NCI-H2227 treated with DMSO at 0.1 percent for 48 hours (cell line): ENCODE measurements at places on chromosomes 3 and 15.
A peak's percentile ranks its signal among the peaks of the same experiment; 100 is the strongest.

GRCh38 chr15:70491201-70491621 is 272.1 kb downstream of the UACA start:
- DNase-seq = no peak

- no peak for DNase-seq
Observed at GRCh38 chr15:39546842-39547241, 34.0 kb upstream of the THBS1 start.

- peak; percentile 74 for DNase-seq
Observed at GRCh38 chr15:73305331-73306211, 63.2 kb downstream of the HCN4 start.

DNA sequence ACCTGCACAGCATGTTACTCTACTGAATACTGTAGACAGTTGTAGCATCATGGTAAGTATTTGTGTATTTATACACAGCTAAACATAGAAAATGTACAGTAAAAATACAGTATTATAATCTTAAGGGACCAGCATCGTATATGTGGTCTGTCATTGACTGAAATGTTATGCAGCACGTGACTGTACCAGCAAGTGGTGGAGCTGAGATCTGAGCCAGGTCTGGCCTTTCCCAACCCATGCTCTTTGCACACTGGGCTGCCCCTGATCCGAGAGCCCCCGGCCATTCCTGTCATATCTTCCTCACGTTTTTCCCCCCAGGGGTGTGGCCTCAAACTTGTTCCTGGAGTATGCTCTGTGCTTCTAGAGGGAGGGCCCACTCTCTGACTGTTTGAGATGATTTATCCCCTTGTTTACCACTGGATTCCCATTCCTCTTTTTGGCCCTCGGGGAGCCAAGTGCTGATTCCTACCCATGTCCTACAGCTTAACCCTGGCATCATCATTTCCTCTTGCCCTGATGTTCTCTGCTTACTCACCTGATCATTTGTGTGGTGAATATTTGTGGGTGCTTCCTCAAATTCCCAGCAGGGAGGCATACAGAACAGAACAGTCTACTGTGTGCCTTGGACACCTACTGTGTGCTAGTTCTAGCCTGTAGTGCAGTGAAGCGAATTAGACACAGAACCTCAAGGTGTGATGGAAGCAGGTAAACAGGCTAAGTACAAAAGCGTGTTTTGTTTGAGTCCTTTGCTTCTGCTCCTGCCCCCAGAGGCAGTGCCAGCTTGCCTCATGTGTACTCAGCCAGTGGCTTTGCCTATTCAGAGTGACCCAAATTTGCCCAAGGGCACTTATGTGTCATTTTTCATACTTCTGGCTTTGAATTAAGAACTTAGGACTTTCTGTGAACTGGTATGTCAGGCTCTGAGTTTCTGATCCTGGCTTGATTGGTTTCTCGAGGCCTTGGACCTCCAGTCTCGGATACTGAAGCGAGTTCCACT is 21.0 kb downstream of the CSRNP1 start:
- DNase-seq = no peak

DNA sequence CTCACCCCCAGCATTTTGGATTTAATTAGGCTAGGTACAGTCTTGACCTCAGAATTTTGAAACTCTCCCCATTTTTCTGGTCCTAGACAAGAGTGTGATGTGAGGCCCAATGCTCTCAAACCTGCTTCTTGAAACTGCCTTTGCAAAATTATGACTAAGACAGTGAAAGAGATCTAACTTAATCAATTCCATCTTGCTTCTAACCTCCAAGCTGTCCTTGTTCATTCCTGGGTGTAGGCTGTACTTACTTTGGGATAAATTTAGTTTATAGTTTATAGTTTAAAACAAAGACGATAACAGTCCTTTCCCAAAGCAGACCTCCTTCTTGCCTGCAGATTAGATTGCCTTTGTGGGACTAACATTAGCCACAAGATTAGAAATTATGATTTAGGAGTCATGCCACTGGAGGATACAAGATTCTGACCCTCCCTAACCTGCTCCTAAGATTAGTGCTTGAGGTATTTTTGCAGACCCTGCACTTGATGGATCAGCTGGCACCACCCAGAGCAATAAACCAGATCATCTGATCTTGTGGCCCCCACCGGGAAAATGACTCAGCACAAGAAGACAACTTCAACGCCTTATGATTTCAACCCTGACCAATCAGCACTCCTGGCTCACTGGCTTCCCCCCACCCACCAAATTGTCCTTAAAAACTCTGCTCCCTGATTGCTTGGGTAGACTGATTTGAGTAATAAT is 59.6 kb downstream of the CD200R1L start:
- no peak for DNase-seq

GRCh38 chr3:117932441-117932840 is 1102.2 kb downstream of the IGSF11 start:
- no peak for DNase-seq

- no peak for DNase-seq
Observed at GRCh38 chr15:95603802-95604201, 726.7 kb upstream of the NR2F2 start.

DNA sequence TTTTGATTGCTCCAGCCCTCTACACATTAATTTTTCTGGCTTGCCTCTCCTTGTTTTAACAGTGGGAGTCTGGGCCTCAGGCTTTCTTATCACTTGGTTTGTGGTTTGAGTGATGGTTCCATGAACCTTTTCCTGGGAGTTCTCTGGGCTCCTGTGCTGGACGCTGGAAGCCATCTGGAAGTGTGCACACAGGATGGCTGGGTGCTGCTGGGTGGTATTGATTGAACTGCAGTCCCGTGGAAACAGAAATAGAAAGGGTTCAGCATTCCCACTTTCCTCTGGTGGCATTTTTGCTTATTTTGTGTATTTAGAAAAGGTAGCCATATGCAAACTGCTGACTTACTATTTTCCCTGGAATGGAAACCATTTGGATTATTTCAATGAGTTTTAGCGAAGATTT is 25.6 kb downstream of the MITF start:
- no peak for DNase-seq

- DNase-seq = no peak
Observed at GRCh38 chr3:156382458-156383346, 172.2 kb downstream of the SSR3 start.

- no peak for DNase-seq
Observed at GRCh38 chr3:58691997-58692396, 25.4 kb upstream of the FAM3D start.

DNA sequence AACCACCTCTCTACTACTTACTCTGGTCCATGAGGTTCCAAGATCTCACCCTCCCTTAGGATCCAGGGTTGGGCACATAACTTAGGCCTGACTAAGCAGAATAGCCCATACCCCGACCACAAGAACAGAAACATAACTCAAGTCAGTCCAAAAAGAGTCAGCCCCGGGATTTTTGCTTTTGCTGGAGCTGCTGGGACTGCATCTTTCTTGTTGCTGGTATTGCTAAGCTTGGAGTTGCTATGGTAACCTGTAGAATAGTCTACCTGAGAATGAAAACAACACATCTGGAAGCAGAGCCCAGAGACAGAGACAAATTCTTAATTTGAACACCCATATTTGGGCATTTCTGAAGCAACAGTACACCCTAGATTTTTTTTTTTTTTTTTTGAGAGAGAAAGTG is 6.5 kb downstream of the RUBCN start:
- no peak for DNase-seq

DNA sequence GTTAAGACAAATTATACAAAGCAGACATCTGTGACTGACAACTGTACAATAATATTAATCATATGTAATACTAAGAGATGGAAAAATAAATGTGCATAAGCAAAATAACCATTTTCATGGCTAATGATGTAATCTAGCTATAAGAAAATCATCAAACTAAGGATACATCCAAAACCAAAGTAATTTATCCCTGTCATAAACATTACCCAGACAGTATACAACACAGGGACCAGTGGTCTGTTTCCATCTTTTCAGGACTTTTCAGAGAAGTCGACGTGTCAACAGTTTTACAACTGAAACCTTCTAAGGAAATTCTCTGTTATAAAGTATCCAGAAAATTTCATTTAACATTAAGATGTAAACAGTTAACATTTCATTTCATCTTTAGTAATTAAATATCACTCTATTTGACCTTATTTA is 11.0 kb downstream of the THBS1 start:
- no peak for DNase-seq

DNA sequence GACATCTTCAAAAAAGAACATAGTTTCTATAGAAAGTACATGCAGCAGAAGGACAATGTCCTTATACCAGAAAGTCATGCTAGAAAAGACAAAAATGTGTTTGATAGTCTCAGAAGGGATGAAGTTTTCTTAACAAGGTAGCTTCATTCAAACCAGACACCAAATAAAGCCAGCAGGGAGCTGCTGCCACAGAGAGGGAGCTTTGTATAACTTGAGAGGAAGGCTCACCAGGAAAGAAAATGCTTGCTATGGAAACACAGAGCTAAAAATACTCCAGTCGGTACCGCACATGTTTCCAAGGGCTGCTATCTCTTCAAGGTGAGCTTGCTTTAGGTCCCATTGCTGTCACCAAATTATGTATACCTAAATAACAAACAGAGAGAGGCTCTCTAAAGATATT is 1074.8 kb upstream of the ALCAM start:
- no peak for DNase-seq

- DNase-seq = no peak
Observed at GRCh38 chr15:77001966-77002365, 7.0 kb downstream of the PSTPIP1 start.

GRCh38 chr15:58074452-58074851 is 8.9 kb upstream of the ALDH1A2 start:
- no peak for DNase-seq
